ENCODE measurements at places on chromosomes 6 and 20.

DNA sequence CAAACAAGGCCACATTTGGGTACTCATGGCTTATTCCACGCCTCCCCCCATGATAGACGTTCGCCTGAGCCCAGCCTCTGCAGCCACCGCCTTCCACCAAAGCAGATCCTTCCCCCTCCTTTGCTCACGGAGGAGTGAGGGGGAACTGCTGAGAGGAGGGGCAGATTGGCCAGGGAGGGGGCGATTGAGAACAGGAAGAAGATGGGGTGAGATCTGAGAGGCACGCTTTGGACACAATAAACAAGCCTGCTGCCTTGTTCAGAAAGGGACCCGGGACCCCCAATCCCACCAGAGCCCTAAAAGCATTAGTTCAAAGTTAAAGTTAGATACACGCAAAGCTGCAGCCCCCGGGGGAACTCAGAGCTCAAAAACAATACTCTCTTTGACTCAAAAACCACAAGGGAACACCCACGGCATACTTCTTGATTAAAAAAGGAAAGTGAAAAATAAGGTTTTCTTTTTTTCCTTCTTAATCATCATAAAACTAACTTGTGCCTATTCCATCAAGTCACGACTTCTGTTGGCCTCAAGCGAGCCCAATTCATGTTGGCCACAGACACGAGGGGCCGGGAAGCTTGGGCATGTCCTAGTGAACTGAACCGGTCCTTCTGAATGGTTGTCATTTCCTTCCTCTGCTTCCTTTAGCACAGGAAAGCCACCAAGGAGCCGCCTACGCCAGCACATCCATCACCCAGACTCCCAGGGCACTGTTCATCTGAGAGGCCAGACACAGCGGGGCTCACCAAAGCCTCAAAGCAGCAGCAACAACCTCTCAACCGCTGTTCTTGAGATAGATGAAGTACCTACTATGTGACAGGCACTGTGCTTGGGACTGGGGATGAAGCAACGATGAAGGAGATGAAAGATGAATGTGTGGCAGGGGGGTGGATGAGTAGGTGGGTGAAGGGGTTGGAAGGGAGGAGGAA is 44.7 kb downstream of the NFATC2 start:
- peak; percentile 50 for DNase-seq

GRCh38 chr6:105771313-105771970 is 314.7 kb upstream of the PRDM1 start:
- no peak for DNase-seq

DNA sequence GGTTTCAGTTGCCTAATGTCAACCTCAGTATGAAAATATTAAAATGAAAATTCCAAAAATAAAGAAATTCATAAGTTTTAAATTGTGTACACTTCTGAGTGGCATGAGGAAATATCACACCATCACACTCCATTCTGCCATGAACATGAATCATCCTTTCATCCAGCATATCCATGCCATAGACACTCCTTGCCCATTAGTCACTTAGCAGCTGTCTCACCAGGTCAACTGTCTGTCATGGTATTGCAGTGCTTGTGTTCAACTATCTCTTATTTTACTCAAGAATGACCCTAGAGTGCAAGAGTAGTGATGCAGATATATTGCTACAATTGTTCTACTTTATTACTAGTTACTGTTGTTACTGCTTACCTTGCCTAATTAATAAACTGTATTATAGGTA is 712.4 kb downstream of the EPHA7 start:
- no peak for DNase-seq

DNA sequence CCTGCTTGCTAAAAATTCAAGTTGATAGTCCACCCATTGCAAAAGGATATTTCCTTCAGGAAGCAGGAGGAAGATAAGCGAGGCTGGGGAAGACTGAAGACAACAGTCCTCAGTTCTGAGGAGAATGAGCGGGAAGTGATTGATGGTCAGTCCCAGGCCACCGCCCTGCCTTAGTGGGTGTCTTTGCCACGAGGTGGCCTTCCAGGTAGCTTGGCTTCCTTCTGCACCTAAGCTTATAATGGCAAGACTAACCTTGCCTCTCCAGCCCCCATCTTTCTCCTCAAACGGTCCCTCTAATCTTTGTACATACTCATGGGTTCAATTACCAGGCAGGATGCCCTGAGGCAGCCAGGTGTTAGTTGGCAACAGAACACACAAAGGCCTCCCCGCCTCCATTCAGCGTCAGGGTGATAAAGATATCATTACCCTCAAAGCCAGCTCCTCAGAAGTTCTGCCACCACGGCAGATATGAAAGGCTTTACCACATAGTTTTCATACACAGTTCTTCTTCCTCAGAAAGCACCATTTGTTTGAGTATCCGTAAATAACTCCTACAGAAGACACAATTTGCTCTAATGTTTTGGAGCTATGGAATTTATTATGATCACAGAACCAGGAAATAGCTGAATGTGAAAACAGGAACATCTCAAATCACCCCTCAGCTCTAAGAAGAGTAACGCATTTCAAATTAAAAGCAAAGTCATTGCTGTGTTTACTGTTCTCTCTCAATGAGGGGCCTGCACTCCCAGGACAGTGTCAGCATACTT is 249.4 kb downstream of the ATXN1 start:
- no peak for DNase-seq
